ENCODE measurements at places on chromosomes 11 and 22. TPM values are rescaled to one million over a fixed set of nuclear protein-coding genes. Genes with fewer than 3 reads are reported as not detected.

NAALADL1 gene
- 13.6 TPM for total RNA-seq

GRIK4 gene
- total RNA-seq = not detected

TECTA gene
- 0.20 TPM for total RNA-seq

FOXR1 gene
- total RNA-seq = not detected

IL17REL gene
- not detected for total RNA-seq

MUC6 gene
- not detected for total RNA-seq

NXPE4 gene
- not detected for total RNA-seq

SHANK2 gene
- not detected for total RNA-seq

STK33 gene
- 0.71 TPM for total RNA-seq

SNAP29 gene
- total RNA-seq = 34.7 TPM

CD82 gene
- 193 TPM for total RNA-seq

DTX4 gene
- 0.48 TPM for total RNA-seq
